Lower leg skin (tissue), 4 donors: ENCODE measurements at places on chromosomes 6 and 20. TPM values are rescaled to one million over a fixed set of nuclear protein-coding genes. Genes with fewer than 3 reads are reported as not detected.

The ARMC2 gene
- 1.1 TPM for total RNA-seq

The PLCB1 gene
- 7.1 TPM for total RNA-seq

DNA sequence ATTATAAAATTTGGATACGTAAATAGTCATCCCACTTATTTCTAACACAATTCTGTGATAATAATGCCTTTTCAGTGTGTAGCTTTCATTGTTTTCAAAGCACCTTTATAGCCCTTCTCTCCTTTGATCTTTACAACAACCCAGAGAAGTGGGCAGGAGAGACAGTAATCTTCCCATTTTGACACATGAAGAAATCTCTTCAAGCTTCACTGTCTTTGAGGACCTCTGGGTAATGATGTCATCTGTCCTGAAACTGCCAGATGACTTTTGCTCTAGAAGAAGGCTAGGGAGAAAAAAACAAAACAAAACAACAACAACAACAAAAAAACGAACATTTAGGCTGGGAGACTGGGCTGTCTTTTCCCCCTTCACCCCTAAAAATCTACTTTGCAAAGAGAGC, 203.0 kb downstream of the KCNQ5 start:
- DNase-seq = no peak

GRCh38 chr6:29589423-29590048, 4.6 kb downstream of the OR2H2 start:
- no peak for DNase-seq
